ENCODE measurements at places on chromosomes 12 and 14. TPM values are rescaled to one million over a fixed set of nuclear protein-coding genes. Genes with fewer than 3 reads are reported as not detected.

DNA sequence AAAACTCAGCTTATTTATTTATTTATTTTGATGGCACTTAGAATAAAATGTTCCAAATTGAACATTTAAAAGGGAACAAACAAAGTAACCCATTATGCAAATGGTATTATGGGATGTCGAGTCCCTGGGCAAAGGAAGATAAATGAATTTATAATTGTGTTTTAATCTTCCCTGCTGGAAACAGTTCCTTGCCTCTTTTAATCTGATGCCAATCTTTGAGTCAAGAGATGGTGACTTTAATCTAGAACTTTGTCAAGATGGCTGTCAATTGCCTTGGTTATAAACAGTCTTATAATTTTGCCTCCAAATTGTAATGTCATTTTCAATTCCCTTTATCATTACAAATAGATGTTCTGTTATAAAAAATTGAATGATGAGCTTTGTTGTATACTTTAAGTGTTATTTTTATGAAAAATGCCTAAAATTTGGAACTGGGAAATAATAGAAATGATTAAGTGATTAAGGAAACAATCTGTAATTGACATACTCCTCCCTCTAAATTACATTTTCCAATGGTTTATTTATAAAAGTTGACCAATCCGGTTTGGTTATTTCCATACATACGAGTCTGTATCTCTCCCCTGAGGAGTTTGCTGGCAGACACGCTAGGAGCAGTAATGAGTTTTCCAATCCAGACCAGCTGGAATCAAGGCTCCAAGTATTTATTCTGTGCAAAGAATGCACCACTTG, 134.9 kb upstream of the FRMD6 start:
- DNase-seq, result no peak
- H3K4me3 ChIP-seq, result no peak overlapping the region
- H3K4me1 ChIP-seq, result no peaks in the 10 kb centered on the region
- no peaks in the 10 kb centered on the region for H3K27me3 ChIP-seq

- H3K4me3 ChIP-seq, result no peak overlapping the region
- no peak overlapping the region for H3K27ac ChIP-seq
- no peak for DNase-seq
- H3K36me3 ChIP-seq, result no peaks in the 10 kb centered on the region
- H3K27me3 ChIP-seq, result no peaks in the 10 kb centered on the region
- H3K4me1 ChIP-seq, result peaks cover 14% of the 10 kb centered on the region
Observed at GRCh38 chr14:93944348-93945069, 17.4 kb downstream of the FAM181A start.

GRCh38 chr12:27260746-27261145, 16.7 kb downstream of the STK38L start:
- H3K4me3 ChIP-seq, result no peak overlapping the region
- no peak for DNase-seq
- H3K4me1 ChIP-seq, result no peaks in the 10 kb centered on the region

GRCh38 chr12:114477989-114478395, 72.0 kb upstream of the TBX5 start:
- H3K27me3 ChIP-seq, result no peaks in the 10 kb centered on the region
- H3K36me3 ChIP-seq, result no peaks in the 10 kb centered on the region
- no peak overlapping the region for H3K27ac ChIP-seq

DNA sequence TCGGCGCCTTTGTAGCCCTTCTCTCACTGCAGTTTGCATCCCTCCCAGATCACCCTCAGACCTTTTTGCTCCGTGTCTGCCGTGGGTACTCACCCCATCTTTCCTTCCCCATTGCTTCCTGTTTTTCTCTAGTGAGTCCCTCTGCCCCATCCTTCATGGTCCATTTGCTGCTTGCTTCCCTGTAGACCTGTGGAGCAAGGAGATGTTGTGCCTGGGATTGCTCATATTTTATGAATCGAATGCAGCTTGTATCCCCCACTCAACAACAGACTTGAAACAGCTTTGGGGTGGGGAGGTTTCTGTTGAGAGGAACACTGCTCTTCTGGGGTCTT, 661 bp downstream of the DENR start:
- H3K36me3 ChIP-seq, result no peaks in the 10 kb centered on the region
- no peak for DNase-seq
- H3K27me3 ChIP-seq, result no peaks in the 10 kb centered on the region
- H3K4me3 ChIP-seq, result peak overlapping the region; percentile 69
- H3K4me1 ChIP-seq, result peaks cover 31% of the 10 kb centered on the region

DNA sequence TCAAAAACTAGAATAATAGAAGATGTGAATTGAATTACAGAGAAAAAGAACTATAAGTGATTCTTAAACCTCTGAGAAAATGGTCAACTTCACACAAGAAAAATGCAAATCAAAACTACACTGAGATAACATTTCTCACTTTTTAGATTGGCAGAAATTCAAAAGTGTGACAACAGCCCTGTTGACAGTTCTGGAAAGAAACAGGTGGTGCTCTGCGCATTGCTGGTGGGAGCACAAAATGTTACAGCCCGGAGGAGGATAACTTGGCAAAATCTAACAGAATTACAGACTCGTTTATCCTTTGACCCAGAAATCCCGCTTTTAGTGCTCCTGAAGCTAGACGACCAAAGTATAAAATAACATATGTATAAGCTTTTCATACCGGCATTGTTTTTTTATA, 222.5 kb upstream of the CNTN1 start:
- H3K4me1 ChIP-seq, result no peaks in the 10 kb centered on the region
- no peak overlapping the region for H3K4me3 ChIP-seq
- H3K36me3 ChIP-seq, result no peaks in the 10 kb centered on the region
- H3K27ac ChIP-seq, result no peak overlapping the region

- H3K27ac ChIP-seq, result no peak overlapping the region
- no peaks in the 10 kb centered on the region for H3K36me3 ChIP-seq
- H3K4me3 ChIP-seq, result no peak overlapping the region
- no peak for DNase-seq
- H3K4me1 ChIP-seq, result no peaks in the 10 kb centered on the region
Observed at GRCh38 chr12:129997239-129997638, 93.4 kb upstream of the TMEM132D start.

- no peak overlapping the region for H3K27ac ChIP-seq
- H3K4me1 ChIP-seq, result no peaks in the 10 kb centered on the region
- DNase-seq, result no peak
- H3K36me3 ChIP-seq, result no peaks in the 10 kb centered on the region
- H3K27me3 ChIP-seq, result no peaks in the 10 kb centered on the region
- no peak overlapping the region for H3K4me3 ChIP-seq
Observed at GRCh38 chr12:100189636-100190394, 10.8 kb upstream of the ACTR6 start.

DNA sequence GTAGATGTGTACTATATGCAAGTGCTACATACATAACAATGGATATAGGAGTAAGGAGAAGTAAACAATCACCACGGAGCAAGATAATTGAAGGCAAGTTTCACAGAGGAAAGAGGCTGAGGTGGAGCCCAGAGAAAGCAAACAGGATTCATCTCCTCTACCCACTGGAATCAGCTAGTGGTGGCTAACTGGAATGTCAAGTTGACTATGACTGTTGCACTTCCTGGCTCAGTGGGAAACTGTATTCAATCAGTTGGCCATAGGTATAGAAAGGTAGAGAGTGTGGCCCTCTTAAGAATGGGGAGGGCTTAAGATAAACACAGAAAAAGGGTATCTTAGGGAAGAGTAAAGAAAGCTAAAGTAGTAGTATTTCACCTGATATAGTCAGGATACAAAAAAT, 62.4 kb downstream of the MAP4K5 start:
- H3K27ac ChIP-seq, result no peak overlapping the region
- peaks cover 1% of the 10 kb centered on the region for H3K36me3 ChIP-seq
- DNase-seq, result no peak

DNA sequence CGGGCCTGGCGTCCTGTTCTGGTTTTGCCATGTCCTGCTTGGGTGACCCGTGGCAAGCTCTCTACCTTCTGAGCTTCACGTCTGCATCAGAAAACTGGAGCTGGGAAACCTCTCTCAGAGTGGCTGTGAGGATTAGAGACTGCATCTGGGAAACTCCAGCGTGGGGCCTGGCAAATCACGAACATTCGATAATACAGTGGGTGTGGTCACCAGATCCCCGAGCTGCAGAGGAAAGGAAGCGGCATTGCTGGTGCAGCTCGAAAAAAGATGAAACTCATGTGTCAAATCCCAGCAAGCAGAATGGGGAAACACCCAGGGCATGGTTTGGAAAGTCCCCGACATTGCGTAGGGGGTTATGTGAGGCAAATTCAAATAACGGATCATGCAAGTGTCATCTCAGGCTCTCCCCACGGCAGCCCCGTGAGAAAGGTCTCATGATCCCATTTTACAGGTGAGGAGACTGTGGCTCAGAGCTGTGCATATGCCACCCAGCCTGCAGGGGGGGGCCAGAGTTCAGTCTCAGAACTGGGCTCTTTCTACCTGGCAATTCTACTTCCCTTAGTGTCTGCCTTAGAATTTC, 98.1 kb upstream of the VRK1 start:
- no peak overlapping the region for H3K27ac ChIP-seq
- DNase-seq, result no peak
- H3K4me3 ChIP-seq, result no peak overlapping the region

GRCh38 chr12:68924546-68924945, 8.4 kb downstream of the CPM start:
- DNase-seq, result no peak
- H3K36me3 ChIP-seq, result no peaks in the 10 kb centered on the region
- H3K4me3 ChIP-seq, result no peak overlapping the region
- H3K27ac ChIP-seq, result no peak overlapping the region
- H3K27me3 ChIP-seq, result no peaks in the 10 kb centered on the region

GRCh38 chr12:110585231-110585799, 2.2 kb upstream of the PPTC7 start:
- H3K27me3 ChIP-seq, result no peaks in the 10 kb centered on the region
- no peak overlapping the region for H3K4me3 ChIP-seq
- H3K36me3 ChIP-seq, result no peaks in the 10 kb centered on the region
- peaks cover 21% of the 10 kb centered on the region for H3K4me1 ChIP-seq
- DNase-seq, result no peak
- H3K27ac ChIP-seq, result no peak overlapping the region

- no peak overlapping the region for H3K27ac ChIP-seq
- DNase-seq, result no peak
- H3K4me1 ChIP-seq, result no peaks in the 10 kb centered on the region
- H3K36me3 ChIP-seq, result no peaks in the 10 kb centered on the region
Observed at GRCh38 chr14:51398898-51399297, 158.9 kb downstream of the TMX1 start.

DNA sequence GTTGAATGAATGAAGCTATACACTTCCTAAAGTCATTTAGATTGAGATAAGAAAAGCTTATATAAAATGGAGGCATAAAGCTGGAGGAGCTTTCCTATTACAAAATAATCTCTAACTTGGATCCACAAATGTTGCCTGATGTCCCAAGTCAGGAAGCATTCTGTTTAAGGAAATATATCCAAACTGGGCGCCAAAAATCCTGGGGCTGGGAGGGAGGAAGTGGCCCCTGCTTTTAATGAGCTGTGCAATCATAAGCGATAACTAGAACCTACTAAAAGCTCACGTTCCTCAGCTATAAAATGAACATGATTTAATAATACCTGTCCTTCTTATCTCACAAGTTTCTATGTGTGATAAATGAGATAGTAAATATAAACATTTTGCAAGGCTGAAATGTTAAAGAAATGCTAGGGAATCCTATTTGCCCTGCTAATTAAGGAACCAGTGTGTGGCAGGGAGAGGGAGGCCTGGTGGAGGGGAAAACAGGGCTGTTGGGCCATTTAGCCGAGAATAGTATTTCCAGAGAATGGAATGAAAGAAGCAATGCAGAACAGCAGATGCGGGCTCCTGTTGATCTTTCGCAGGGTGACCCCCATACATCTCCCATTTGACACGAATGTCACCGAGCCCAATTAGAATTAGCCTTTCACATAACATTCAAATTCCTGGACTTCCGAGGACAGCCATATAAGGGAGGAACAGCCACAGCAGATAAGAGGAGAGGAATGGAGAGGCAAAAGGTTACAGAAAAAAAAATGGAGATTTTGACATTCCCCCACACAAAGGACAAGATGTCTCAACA, 25.9 kb downstream of the DUSP6 start:
- peak overlapping the region; percentile 73 for H3K27ac ChIP-seq
- H3K36me3 ChIP-seq, result no peaks in the 10 kb centered on the region
- H3K4me3 ChIP-seq, result no peak overlapping the region
- peak; percentile 86 for DNase-seq

DNA sequence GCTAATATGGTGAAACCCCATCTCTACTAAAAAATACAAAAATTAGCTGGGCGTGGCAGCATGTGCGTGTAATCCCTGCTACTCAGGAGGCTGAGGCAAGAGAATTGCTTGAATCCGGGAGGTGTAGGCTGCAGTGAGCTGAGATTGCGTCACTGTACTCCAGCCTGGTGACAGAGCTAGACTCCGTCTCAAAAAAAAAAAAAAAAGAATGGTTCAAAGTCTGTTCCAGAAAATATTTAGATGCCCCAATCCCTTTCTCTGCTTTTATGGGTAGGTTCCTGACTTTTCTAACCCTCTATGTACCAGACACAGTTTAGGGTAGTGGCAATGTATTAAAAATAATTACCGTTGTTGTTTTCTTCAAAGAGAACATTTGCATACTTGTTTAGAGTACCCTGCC, 161.4 kb downstream of the STXBP6 start:
- H3K27ac ChIP-seq, result peak overlapping the region; percentile 70
- H3K27me3 ChIP-seq, result no peaks in the 10 kb centered on the region
- peak; percentile 42 for DNase-seq
- H3K36me3 ChIP-seq, result no peaks in the 10 kb centered on the region
- no peak overlapping the region for H3K4me3 ChIP-seq
- H3K4me1 ChIP-seq, result peaks cover 42% of the 10 kb centered on the region

DNA sequence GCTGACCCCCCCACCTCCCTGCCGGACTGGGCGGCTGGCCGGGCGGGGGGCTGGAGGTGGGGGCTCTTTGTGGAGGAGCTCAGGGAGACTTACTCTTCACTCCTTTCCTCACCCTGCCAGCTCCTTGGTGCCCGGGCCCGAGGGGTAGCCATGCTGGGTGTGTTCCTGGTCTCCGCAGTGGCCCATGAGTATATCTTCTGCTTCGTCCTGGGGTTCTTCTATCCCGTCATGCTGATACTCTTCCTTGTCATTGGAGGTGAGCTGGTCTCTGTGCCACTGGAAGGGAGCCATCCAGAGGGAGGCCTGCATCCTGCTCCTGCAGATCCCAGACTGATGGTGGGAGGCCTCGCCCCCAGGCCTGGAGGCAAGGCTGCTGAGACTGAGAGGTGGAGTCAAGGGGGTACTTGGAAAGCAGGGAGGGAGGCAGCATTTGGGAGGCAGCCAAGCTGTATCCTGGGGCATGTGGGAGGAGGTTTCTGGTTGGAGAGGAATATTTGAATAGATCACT, 19.7 kb downstream of the SOAT2 start:
- no peaks in the 10 kb centered on the region for H3K27me3 ChIP-seq
- H3K4me1 ChIP-seq, result peaks cover 15% of the 10 kb centered on the region
- H3K27ac ChIP-seq, result peak overlapping the region; percentile 3
- DNase-seq, result no peak

Gene LTB4R2
- total RNA-seq, result 10.3 TPM

Gene TARBP2
- 43.9 TPM for total RNA-seq

Gene KLHL33
- total RNA-seq, result not detected

Gene GDF11
- 11.0 TPM for total RNA-seq

Gene SMCO3
- not detected for total RNA-seq

Gene AKAP3
- total RNA-seq, result 1.6 TPM

Gene ST8SIA1
- total RNA-seq, result not detected

Gene ACTR10
- 49.0 TPM for total RNA-seq

Gene RBM19
- 41.4 TPM for total RNA-seq
